Bronchial epithelial cell (primary cell): ENCODE measurements at places on chromosomes 2 and 18. TPM values are rescaled to one million over a fixed set of nuclear protein-coding genes. Genes with fewer than 3 reads are reported as not detected.

GRCh38 chr18:79846936-79847557 lies 49.3 kb downstream of the KCNG2 start:
- no peak for DNase-seq

- no peak for DNase-seq
These were observed 216.6 kb downstream of the SH3BP4 start for GRCh38 chr2:235168174-235168979.

DNA sequence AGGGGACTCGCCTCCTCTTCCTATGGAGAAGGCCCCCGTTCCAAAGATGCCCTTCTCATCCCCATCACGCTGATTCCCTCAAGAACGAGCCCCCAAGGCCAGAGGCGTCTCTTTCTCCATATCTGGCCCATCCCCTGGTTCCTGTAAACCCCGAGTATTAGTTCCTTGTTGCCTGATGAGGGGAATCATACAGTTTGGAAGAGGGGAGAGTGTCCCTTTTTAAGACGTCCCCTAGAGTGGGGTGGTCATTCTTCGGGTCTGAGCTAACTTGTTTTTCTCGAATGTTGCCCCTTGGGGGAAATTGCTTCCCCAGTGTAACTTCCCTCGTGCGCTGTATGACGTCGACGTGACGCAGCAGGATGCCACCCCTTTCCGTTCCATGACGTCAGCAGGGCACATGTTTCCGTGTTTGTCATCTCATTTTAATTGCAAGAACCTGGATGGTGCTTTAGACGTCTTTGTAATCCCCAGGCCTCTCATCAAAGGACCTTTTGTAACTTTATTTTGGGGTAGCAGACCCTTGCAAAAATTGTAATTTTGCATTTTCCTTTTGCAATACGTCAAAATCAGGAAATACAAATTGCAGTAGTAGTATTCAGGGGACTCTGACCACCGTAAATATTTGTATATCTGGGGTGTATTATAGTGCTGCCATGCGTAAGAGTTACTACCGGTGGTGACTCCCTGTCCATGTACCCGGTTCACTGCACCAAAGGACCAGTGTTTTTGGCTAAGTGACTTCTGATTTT lies 569 bp downstream of the BABAM2 start:
- DNase-seq = peak; percentile 41

FRZB gene
- 0.26 and 0.38 TPM in 2 replicates for total RNA-seq

VIT gene
- total RNA-seq = not detected in 2 replicates

- no peak for DNase-seq
These were observed 118.7 kb upstream of the KCTD1 start for GRCh38 chr18:26667046-26667445.

- DNase-seq = no peak
These were observed 224.1 kb upstream of the CCDC150 start for GRCh38 chr2:196415384-196415783.

- DNase-seq = peak; percentile 1
These were observed 496 bp upstream of the ITGA4 start for GRCh38 chr2:181456660-181457120.

LOXHD1 gene
- not detected in 2 replicates for total RNA-seq

GRCh38 chr2:193382583-193382982 lies 1187.8 kb upstream of the TMEFF2 start:
- no peak for DNase-seq

- DNase-seq = peak; percentile 61
These were observed 264.3 kb downstream of the PTGR3 start for GRCh38 chr18:74944676-74945075.
